Bladder microvascular endothelial cell (primary cell): ENCODE measurements at places on chromosomes 3 and 15. TPM values are rescaled to one million over a fixed set of nuclear protein-coding genes. Genes with fewer than 3 reads are reported as not detected.

Gene SGO1
- total RNA-seq: 4.0 and 4.2 TPM in 2 replicates

Gene SHC4
- 0.16 and 0.57 TPM in 2 replicates for total RNA-seq

Gene GABRR3
- total RNA-seq: not detected in 2 replicates

Gene TPRG1
- total RNA-seq: not detected in 2 replicates

Gene IL20RB
- total RNA-seq: 0.16 and 1.1 TPM in 2 replicates

Gene ARRDC4
- total RNA-seq: 0.81 and 4.2 TPM in 2 replicates
